ENCODE measurements at places on chromosomes 3 and 15.
A peak's percentile ranks its signal among the peaks of the same experiment; 100 is the strongest.

GRCh38 chr3:44899683-44900367 is 25.4 kb downstream of the TGM4 start:
- no peak for DNase-seq

DNA sequence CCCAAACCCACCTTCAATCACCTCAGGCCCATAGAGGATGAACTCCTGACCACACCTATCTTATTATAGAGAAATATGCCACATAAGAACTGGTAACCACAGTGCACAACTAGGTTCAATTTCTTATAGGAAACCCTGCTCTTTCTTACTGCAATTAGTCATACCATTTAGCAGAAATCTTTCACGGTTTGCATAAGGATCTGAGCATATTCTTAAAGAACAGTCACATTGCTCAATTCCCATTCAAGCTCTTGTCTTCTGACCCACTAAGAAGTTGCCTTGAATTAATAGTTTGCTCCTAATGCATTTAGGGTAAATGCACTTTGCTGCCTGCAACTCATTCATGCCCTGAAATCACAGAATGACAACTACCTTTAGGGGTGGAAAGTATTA is 9.2 kb downstream of the ERC2 start:
- no peak for DNase-seq

GRCh38 chr3:100971798-100972197 is 21.4 kb downstream of the ABI3BP start:
- DNase-seq: no peak

DNA sequence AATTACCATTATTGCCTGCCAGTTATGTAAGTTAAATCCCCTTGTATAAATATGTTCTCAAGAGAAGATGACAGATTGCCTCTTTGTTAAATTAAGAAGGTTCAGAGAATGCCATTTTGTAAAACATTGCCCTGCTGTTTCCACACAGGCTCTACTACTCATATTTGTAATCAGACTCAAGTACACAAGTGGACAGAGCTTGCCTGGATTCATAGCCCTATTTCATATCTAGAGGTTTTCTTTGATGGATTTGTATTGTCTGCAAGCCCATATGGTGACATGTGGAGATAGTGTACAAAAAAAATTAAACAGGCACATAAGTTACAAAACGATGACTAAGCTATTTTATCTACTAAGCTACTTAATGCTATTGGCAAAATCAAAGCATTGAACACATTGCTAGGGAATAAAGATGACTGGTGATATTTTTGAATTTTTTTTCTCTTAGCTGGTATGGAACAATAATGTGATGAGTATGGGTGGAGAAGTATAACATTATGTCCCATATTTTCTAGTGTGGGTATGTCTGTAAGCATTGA is 1286.6 kb upstream of the ALCAM start:
- DNase-seq: no peak

GRCh38 chr15:39591896-39592315 is 11.0 kb downstream of the THBS1 start:
- no peak for DNase-seq

- peak; percentile 14 for DNase-seq
These were observed 29.0 kb downstream of the HGD start for GRCh38 chr3:120652896-120653545.

- no peak for DNase-seq
These were observed 2.8 kb downstream of the SEMA4B start for GRCh38 chr15:90203922-90204321.

DNA sequence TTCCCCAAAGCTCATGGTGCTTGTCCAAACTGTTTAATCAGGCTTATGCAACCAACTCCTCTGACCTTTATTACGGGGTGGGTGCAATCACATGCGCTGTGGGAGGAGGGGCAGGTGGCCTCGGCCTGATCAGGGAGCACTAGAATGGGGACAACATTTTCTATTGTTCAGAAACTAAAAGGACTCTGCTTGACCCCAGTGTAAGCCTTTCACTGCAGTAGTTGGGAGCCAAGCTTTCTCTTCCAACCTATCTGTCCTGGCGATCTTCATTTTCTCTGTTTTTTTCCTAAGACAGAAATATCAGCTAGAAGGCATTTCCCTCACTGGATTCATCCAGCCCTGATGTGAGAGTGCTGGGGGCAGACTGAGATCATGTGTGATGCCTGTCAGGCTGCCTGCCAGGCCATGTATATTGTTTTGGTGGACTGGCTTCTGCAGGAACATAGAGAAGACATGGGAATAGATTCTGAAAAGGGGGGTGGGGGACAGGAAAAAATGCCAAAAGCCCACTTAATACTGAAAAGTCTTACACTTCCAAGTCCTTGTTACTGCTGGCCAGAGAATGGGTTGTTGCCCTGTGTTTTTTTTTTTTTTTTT is 627.0 kb upstream of the TBL1XR1 start:
- peak; percentile 41 for DNase-seq

GRCh38 chr3:94671078-94671477 is 608.2 kb downstream of the NSUN3 start:
- DNase-seq: no peak

- DNase-seq: no peak
These were observed 291.3 kb downstream of the OXSM start for GRCh38 chr3:26081166-26081565.

DNA sequence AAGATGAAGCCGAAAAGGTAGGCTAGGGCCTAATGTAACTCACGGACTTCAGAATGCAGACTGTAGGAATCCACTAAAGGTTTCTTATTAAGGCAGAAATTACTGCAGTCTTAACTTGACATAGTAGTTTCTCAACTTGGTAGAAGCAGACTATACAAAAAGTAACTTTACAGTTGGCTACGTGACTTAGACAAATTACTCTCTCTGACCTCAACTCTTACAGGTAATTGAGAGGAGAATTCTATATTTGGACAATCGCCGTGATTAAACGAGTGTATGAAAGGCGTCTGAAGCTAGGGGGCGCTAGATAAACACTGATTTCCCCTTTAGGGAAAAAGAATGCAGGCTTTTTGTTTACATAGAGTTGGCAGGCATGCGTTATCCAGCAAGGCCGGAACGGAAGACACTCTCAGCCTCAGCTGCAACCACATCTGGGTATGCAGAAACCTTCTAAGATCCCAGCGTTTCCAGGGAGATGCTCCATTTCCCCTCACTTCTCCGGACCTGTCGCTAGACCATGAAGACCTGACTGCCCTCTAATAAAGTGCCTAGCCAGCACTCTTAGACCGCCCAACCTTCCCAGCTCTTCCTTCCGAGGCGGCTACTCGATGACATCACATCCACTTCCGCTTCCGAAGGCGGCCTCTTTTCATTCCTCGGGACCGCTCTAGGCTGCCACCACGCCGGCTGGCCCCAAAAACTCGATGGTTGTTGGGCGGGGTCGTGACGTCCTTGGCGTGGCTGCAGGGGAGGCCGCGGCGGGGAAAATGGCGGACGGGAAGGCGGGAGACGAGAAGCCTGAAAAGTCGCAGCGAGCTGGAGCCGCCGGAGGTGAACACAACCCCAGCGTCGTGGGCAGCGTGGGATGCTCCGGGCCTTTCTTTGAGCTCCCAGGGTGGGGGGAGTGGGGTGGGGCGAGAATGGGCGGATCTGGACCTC is at the start of gene PCNP:
TSS of gene PCNP (plus strand) at position 732 of the 939 bp plus-strand sequence. CDS start at position 768, 36 bp downstream.
- peak; percentile 98 for DNase-seq

GRCh38 chr15:31034152-31034551 is 42.7 kb upstream of the MTMR10 start:
- DNase-seq: no peak

DNA sequence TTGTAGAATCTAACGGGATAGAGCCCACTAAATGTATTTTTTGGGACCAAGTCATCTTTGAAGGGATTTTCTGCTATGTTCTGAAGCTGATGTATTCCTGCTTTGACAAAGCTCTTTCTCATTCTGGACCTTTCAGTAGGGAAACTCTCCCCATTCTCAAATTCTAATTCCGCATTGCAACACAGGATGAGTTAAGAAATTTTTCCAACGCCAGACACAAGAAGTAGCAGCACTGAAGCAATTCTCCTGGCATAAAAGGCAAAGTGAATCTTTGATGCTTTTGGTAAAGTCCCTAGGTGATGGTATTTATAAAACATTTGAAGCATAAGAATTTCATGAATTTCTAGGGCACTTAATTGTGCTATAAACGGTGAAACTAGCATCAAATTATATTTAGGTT is 76.8 kb downstream of the ZPLD1 start:
- no peak for DNase-seq

- no peak for DNase-seq
These were observed 14.2 kb downstream of the ZNF80 start for GRCh38 chr3:114223143-114223542.

DNA sequence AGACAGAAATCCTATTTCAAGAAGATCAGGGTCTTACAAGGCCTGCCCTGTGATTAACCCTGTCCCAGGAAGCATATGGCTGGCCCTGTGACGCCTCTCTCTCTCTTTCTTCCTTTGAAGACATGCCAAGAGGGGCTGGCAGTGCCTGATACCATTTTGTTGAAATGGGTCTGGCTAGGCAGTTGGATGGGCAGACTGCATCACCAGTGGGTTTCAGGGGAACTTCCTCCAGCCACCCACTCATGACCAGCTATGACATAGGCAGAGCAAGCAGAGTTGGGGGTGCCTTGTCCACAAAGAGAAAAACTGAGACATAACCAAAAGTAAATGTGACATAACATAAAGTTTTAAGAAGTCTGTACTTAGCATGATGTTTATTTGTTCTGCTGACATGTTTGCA is 31.4 kb upstream of the MANF start:
- DNase-seq: no peak
